Panc1 (cell line): ENCODE measurements at places on chromosomes 7 and 10.
A peak's percentile ranks its signal among the peaks of the same experiment; 100 is the strongest.

DNA sequence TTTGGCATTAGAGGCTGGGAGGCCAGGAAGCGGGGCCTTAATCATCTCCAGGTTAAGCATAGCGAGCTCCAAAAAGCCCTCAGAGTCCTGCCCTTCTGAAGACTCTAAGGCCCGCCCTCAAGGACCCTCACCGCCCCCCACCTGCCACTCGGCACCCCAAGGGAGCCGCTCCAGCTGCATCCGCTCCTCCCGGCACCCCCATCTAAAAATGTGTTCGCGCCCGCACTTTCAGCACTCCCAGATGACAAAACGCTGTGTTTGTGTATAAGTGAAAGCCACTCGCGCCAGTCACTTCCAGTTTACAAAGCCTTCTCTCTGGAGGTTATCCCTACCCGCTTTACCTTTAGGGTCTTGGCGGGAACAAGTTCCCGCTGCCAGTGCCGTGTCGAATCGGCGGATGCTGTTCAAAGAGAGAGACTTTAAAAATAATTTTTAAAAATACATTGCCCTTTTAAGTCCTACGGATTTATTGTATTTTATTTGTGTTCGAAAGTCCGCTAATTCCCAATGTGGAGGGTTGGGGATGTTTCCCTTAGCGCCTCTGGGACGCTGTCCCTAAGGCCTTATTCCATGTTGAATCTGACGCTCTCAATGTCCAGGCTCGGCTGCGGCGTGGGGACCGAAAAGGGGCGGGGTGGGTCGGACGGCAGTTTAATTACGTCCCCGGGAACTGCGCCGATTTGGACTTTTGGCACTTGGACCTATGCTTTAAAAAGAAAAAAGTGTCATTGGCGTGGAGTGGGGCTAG is at the start of the genes DCLRE1A and NHLRC2:
DCLRE1A (minus strand) TSS at position 70 of the 748 bp plus-strand sequence. CDS start 900 bp downstream, outside the sequence.
NHLRC2 (plus strand) TSS at position 649 of the 748 bp plus-strand sequence. CDS start 212 bp downstream, outside the sequence.
- peak; percentile 70 for DNase-seq

- no peak for DNase-seq
Measured at GRCh38 chr7:42833411-42833810, 78.5 kb downstream of the C7orf25 start.

- DNase-seq: no peak
Measured at GRCh38 chr7:21568762-21569161, 25.9 kb downstream of the DNAH11 start.

GRCh38 chr7:213324-213993 is 21.1 kb downstream of the FAM20C start:
- no peak for DNase-seq

GRCh38 chr10:71323407-71323806 is 4.3 kb downstream of the SLC29A3 start:
- DNase-seq: no peak

DNA sequence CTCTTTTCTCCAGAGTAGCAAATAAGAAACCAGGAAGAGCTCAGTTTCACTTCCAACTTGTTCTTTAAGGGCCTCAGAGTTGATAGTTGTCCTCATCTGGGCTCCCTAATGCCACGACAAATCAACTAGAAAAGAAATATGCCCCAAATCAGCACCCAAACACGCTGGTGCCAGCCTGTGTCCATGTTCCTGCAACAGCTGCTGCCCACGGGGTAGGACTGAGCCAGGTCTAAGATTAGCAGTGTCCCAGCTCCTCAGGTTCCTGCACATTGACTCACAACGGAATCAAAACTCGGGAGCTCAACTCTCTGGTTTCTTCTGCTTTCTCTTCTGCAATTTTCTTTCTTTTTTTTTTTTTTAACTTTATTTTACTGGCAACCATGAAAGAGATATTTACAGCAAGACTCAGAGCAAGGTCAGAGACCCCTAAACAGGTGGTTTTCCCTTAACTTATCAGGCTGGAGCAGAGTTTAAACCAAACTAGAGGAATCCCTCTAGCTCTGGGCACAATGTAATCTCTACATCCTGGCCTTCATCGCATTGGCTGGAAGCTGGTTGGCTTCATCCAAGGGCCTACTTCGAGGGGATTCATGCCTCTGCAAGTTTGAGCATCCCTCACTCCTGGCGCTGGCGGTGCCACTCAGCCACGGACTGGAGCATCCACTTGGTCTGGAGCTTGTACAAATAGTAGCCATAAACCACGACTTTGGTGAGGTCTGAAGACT is 126.1 kb downstream of the PFKFB3 start:
- DNase-seq: no peak

- no peak for DNase-seq
Measured at GRCh38 chr7:113141803-113142202, 23.4 kb upstream of the SMIM30 start.

GRCh38 chr7:80014511-80014910 is 120.1 kb upstream of the GNAI1 start:
- DNase-seq: no peak

DNA sequence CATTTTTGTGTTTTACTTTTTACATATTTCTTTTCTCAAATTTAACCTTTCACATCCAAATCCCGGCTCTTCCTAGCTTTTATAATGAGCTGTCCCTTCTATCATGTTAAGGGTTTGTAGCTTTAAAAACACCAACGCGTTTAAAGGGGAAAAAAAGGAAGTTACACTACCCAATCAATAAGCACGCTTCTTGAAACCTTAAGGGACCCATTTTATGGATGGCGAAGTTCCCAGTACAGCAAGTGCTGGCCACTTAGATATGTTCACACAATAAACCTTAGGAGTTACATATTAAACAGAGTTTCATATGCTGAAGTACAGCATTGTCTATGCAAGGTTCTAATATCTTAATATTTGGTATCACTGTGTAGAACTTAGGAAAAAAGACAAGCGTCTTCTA is 1.8 kb downstream of the GNG11 start:
- DNase-seq: no peak

- no peak for DNase-seq
Measured at GRCh38 chr7:84271543-84271942, 77.0 kb upstream of the SEMA3A start.

DNA sequence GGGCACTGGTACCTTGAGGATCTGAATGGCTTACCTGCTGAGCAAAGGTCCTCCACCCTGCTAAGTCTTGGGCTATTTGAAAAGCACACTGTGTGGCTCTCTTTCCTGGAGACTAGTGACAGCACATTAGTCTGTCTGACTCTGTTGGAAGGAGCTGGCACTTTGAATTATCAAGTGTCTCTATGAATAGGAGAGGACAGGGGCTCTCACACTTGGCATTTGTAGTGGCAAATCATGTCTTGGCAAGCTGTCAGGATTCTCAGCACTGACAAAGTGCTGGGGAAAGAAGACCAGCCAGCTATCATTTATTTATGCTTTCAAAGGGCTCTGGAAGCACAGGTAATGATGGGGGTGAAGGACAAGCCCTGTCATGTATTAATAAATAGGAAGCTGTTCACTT is 62.8 kb downstream of the MTPN start:
- DNase-seq: no peak

- no peak for DNase-seq
Measured at GRCh38 chr7:125197731-125198393, 268.2 kb upstream of the POT1 start.
